ENCODE measurements at places on chromosomes 1 and 21. TPM values are rescaled to one million over a fixed set of nuclear protein-coding genes. Genes with fewer than 3 reads are reported as not detected.

ADAMTS4 gene
- 23.8 TPM for total RNA-seq

- peak; percentile 85 for DNase-seq
These were observed 9.1 kb upstream of the SLC19A1 start for GRCh38 chr21:45551316-45551715.

DNA sequence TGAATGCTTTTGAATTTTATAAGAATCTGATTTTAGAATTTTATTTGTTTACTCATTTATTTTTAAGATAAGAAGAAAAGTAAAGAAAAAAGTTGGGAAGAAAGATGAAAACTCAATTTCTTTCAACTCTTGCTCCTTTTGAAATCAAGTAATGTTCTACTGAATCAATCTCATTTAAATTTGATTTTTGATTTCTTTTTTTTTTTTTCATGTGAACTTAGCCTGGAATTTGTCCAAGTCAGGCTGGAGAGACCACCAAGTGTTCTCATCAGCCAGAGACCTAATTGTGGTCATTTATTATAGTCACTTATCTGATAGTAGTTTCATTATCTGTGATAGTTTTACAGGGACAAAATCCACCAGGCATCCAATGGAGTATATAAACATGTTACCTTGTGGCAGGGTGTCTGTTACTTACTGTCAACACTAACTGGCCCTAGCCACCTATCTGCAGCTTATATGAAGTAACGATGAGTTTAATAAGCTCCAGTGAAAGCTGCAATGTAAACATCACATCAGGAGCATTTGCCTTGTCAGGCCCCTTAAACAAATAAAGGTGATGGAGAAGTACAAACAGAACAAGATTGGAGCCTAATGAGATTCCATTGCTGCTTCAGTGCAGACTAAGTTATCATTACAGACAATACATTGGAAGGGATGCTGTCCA is 39.2 kb downstream of the HLX start:
- DNase-seq = no peak

- DNase-seq = no peak
These were observed 2.8 kb upstream of the ZSCAN20 start for GRCh38 chr1:33469691-33470090.

DNA sequence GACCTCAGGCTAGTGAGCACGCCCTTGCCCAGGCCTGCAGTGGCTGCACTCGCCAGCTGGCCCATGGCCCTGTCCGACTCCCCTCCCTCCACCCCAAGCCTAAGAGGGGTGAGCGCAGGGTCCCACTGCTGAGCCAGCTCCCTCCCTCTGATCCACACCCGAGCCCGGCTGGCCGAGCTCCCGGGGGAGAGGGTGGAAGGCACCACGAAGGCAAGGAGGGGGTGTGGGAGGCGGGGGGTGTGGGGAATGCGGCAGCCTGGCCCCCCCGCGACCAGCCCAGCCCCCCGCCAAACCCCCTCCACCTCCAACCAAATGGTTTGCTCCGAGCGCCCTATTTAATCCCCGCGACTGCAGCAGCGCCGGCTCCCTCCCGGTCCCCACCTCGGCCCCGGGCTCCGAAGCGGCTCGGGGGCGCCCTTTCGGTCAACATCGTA is at the start of gene CADM3:
Gene CADM3, plus strand, starts transcription at position 362 of the 434 bp plus-strand sequence. CDS start 151 bp downstream, outside the sequence.
- DNase-seq = no peak

DNA sequence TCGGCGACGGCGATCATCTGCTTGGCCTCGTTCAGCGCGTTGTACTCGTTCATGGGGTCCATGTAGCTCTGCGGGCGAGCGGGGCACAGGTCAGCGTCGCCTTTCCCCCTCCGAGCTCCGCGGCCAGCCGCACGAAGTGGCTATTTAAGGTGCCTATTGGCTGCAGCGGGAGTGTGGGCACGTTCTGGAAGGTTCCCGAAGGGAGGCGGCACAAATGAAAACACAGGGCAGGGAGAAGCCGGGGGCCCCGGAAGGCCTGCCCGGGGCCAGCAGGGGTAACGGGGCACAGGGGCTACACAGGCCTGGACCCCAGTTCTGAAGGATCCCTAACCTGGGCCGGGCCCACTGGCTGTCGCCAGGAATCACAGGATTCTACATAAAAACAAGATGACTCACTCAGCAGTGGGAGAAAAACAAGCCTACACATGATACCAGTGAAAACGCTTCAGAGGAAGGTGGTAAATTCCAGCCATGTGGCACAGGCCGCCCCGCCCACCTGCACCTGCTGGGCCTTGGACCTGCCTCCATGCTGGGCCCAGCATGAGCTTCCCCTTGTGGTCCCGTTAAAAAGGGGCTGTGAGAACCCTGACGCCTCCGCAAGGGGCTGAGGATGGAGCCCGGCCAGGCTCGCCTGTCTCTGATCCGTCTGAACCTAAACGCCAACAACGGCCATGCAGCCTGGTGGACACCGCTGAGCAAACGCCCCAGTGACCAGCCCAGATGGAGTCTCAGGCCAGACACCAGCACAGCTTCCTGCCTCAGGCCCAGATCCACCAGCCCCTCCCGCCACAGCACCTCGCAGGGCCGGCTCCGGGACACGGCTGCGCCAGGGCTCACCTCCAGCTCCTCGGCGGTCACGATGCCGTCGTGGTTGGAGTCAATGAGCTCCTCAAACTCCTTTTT is 3.9 kb upstream of the TNFRSF4 start:
- DNase-seq = no peak

TFAP2E gene
- not detected for total RNA-seq

HSD3B1 gene
- not detected for total RNA-seq

RCAN1 gene
- total RNA-seq = 42.8 TPM

DNA sequence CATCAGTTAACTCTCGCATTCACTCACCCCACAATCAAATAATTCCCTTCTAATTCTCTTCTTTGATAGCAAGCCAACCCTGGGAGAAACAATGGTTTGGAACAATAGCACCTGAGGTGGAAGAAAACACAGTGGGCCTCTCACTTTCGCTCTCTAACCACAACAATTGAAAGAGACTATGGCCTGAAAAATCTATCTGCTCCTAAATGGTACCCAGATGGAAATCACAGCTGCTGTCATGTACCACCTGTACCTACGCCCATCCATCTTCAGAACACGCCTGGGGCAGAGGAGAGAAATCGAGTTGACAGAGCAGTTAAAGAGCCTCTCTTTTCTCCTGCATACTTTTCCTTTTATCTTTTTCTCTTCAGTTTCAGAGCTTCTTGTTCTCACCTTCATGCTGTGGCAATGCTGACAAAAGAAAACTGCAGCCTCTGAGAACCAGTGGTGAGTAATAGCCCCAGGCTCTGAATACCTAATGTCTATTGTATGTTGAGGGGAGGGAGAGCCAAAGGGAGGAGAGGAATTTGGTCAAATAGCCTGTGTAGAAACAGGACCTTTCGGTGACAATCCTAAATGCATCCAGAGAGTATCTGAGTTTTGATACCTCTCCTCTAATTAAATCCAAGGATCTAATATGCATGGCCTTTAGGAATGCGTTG is 57.7 kb downstream of the ZC3H11B start:
- DNase-seq = no peak

DNA sequence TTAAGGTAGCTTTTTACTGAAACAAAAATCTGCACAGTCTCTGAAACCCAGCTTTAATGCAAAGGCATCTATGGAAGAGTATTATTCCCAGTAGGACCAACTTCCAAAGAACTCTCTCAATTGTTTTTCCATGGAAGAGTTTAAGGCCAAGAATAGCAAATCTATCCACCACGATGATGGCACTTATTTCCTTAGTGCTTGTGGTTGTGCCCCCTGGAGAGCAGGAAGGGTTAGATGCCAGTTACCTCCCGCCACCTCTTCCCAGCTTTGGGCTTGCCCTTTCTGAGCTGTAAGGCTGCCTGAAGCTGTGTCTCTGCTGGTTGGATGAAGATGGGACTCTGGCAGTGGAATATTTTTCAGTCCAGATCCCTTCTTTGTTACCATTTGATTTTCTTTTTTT is 4.8 kb upstream of the ATP1A1 start:
- DNase-seq = no peak

All from glomerular endothelial cell (primary cell).